ENCODE measurements at places on chromosomes 5 and 9.

GRCh38 chr5:53712327-53712726 is 151.9 kb downstream of the NDUFS4 start:
- no peak for DNase-seq

GRCh38 chr9:70571258-70571657 is 156.8 kb upstream of the KLF9 start:
- DNase-seq: no peak

DNA sequence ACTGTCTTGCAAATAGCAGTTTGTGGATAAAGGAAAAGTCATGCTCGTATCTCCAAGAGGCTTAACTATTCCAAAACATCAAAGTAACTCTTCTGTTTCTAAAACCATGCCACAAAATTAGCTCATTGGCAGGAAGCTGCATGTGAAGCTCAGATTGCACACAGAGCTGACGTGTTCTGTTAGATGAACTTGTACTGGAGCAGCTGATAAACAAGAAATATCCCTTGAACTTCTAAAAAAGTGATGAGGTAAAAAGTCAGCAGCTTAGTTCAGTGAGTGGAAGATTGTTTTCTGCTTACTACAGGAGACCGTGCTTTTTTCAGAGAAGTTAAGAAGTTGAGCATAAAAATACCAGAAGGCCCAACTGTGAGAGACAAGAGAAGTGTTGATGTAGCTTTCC is 113.2 kb downstream of the SLC12A2 start:
- DNase-seq: no peak

GRCh38 chr5:60092671-60093422 is 199.3 kb upstream of the PDE4D start:
- DNase-seq: no peak

DNA sequence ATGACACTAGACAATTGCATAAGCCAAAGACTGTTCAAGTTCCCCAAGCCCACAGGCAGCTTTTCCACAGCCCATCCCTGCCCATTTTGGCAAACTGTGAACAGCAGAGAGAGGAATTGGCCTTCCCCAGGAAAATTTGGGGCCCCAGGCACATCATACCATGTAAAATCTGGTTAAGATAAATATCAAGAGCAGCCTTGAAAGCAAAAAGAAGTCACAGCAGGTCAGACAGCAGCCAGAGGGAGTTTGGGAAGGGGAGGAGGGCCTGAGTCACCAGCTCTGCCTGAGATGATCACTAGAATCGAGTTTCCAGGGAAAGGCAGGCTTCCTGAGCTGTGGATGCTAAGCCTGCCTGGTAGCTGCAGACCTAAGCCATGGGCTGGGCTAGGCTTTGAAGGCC is 179.2 kb downstream of the RFK start:
- DNase-seq: no peak

DNA sequence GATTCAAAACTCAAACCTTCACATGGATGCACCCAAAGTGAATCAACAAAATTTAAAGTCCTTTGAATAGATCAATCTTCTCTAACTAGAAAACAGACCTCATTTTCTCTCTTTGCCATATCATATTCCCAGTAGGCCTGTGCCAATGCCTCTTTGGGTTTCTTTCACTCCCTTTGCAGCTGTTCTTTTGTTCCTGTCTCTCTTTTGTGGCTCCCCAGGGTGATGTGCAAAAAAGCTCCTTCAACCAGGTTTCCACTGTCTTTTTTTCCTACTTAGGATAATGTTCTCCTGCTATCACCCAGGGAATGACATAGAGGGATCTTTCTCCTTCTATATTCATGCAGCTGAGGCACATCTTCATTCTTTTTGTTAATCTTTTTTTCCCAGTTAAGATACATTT is 54.6 kb downstream of the MARCHF3 start:
- no peak for DNase-seq

GRCh38 chr9:116899337-116900006 is 212.4 kb downstream of the TRIM32 start:
- no peak for DNase-seq

DNA sequence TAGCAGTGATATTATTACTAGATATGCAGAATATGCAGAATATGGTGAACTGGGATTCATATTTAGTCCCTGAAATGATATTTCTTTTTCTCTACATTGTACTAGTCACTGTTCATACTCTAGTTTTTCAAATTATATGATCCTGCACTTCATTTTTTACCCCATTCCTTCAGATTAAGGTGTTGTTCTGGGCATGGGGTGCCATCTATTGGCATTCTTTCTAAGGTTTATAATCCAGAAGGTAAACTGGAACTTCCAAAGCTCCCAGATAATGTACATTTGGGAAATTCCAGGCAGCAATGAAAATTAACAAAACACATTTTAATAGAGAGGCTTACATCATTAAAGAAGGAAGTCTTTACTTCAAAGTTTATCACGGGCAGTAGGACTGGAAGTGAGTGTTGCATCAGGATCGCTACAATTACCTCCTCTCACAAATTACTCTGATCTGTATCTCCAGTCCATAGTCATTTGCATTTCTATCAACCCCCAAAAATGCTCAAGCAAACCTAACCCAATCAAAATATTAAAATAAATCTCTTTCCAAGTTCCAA is 12.5 kb downstream of the RFX3 start:
- no peak for DNase-seq

- no peak for DNase-seq
These were observed 36.6 kb downstream of the CTNNA1 start for GRCh38 chr5:138789771-138790242.

DNA sequence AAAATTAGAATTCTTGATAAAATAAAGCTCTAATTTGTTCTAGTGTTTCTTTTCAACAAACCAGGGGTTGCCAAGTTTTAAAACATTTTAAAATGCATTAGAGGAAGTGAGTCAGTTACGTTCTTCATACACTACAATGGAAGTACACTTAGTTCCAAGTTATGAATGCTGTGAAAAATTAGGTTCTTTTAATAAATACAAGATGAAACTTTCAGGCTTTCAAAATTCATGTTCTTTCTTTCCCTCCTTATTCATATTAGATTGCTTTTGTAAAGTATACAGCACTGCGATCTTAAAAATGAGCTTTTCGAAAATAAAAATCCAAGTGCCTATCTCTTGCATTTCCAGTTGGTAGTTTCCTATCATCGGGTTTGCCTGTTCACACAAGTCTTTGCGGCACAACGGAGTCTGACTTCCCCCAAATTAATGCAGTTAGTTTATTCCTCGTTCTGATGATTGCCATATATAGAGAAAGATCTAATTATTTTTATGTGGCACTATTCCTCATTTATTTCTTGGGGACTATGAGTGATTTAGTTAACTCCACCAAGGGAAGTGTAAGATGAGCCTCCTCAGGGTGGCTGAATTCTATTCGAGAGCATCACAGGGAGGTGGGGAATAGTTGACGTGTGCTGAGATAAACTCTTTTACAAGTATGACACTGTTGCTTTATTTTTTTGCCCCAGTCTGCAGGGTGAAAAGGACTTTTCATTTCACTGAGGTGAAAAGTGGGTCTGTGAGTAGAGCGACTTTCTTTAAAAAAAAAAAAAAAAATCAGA is 238.2 kb downstream of the CD180 start:
- no peak for DNase-seq

DNA sequence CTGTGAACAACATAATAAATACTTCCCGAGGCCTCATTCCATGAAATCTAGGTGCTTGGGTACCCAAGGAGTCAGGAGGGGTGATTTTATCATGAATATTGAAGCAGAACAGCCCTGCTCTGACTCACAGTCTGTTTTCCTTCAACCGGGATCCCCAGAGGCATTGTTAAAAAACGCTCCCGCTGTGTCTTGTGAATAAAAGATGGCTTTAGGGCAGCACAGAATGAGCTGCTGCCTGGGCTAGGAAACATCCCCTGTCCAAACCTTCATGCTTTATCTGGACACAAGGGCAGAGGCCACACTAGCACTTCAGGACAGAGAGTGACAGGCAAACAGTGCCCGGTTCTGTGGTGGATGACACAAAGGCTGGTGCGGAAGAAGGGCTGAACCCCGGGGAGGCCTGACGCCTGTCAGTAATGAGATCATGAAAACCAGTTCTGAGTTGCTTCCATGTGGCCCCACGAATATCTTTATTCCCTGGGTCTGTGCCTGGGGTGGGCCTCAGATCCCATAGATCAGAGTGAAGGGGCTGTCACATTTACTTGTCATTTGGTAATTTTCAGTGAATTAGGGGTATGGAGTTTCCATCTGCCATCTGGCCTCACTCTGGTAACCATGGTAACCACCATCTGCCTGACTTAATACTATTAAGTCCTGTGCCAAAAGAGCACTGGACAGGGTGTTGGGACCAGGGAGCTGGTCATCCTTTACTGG is 2.6 kb downstream of the IGFBPL1 start:
- no peak for DNase-seq

- DNase-seq: no peak
These were observed 103.0 kb downstream of the NPR3 start for GRCh38 chr5:32814141-32814540.

DNA sequence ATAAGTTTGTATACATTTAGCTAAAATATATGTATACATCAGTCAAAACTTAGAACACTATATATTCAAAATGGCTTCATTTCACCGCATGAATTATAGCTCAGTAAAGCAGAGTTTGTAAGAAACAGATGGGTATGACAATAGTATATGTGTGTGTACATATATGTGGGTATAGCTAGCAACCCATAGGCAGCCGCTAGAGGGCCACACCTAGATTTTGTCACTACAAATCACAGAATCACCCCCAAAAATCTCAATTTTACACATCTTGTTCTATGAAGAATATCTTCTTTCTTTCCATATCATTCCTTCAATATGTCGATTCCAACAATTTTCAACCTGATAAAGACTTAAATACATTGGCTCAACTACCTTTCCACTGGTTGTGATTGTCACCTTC is 357.8 kb upstream of the CCNG1 start:
- DNase-seq: no peak

GRCh38 chr9:85212209-85212608 is 529.5 kb downstream of the AGTPBP1 start:
- DNase-seq: no peak

- no peak for DNase-seq
These were observed 40.4 kb downstream of the CCL28 start for GRCh38 chr5:43371821-43372220.

DNA sequence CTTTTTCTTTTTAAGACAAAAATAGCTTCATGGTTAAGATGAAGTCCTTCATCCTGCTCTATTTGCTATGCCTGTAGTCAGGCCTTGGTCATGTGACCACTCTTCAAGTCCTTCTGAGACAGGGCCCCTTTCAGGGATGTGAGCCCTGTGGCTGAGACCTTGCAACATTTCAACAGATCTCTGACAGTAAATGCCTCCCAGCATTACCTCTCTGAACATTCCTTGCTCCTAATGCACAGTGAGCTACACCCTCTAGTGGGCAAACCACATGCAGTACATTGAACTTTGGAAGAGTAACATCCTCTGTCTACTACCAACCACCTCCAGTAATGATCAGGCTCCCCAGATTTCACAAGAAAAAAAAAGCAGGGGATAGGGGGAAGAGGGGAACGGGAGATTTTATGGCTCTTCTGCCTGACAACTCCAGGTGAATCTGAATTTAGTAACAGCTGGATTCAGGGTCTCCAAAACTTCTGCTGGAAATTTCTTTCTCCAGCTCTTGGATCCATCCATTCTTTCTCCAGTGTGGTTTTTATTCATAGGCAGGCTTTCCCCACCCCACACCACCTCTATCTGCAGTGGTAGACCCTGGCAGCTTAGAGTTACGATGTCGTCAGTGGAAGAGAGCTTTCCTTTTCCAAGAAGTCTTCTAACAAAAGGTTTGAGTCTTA is 8.9 kb upstream of the FBXO38 start:
- no peak for DNase-seq

DNA sequence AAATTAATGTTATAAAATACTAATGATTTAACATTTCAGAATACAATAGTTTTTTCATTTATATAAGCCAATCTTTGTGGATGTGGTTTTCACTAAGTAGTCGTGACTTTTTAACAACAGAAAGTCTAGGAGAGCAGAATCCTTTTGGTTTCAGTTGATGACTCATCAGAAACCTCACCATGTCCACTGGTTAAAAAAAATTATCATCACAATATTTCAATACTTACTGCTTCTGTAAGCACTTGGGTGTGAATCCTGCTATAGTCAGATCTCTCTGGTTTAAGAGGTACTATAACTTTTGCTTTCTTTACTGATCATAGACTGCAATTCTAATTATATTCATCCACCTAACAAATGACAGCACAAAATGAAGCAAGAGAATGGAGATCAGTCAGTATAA is 77.2 kb downstream of the MRPS30 start:
- DNase-seq: no peak

DNA sequence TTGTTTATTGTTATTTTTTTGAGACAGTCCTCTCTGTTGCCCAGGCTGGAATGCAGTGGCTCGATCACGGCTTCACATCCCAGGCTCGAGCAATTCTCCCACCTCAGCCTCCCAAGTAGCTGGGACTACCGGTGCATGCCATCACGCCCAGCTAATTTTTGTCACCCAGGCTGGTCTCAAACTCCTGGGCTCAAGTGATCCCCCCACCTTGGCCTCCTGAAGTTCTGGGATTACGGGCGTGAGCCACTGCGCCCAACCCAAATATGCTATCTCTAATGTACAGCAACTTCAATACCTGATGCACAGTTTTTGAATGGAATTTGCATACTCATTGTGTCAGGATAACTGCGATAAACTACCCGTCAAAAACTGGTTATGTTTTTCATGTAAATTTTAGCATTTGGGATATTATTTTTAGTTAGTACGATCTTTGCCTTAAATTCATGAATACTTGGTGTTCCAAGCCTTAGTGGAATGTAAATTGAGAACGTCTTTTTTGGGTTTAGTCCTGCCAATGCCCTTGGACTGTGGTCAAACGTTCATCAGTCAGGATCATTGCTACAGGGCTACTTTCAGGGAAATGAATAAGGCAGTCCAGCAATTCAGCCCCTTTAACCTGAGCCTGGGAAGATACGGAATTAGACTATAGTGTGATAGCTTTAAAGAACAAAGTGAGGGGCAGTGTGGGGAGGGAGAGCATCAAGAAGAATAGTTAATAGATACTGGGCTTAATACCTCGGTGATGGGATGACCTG is 4.4 kb downstream of the UGCG start:
- DNase-seq: no peak

DNA sequence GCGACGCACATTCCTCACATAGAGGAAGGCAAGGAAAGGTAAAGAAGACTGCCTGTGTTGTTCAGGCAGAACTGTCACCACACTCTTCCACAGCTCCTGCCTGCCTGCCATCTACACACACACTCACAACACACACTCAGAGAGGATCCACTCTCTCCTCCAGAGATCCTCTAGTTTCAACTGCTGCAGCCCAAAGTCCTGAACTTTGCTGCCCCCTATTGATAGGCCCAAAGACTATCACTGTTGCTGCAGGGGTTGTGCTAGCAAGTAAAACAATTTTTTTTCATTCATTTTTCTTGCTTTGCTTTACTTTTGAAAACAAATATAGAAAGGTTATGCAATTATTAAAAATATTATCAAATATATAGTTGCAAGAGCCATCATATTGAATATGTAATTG is 5.9 kb upstream of the CFAP90 start:
- no peak for DNase-seq

GRCh38 chr9:109591691-109592090 is 93.6 kb upstream of the PTPN3 start:
- DNase-seq: no peak

DNA sequence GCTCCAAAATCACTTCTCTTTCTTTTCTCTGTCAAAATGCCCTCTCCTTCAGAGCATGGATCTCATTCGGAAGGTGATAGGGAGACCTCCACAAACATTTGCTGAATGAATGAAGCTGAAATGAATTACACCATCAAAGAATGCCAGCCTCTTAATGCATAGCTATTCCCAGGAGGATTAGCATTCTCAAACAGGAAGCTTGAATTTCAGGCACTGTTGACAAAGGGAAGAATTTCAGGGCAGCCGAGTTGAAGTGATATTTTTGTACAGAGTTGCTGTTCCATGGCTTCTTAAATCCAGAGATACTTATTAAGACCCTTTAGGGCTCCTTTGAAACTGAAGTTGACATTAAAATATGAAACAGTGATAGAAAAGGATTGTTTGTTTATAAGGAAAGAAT is 18.8 kb downstream of the HBEGF start:
- DNase-seq: no peak
